Renal cortical epithelial cell (primary cell): ENCODE measurements at places on chromosomes 2 and 18. TPM values are rescaled to one million over a fixed set of nuclear protein-coding genes. Genes with fewer than 3 reads are reported as not detected.

GRCh38 chr2:60549238-60549927 lies 4.1 kb downstream of the BCL11A start:
- no peak for DNase-seq

DNA sequence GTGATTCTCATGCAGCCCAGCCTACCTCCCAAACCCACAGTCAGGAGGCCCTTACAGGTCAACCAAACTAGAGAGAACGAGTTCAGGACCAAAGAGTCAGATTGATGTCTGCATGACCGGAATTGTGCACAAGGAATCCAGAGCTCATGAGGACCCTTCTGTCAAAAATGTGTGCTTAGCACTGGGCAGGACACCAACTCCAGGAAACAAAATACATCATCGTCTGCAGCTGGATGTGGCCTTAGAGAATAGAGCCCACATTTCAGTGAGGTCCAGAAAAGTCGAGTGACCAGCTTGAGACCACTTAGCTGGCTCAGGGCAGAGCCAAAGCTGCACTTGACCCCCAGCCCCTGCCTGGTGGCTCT lies 3.2 kb downstream of the TNS1 start:
- no peak for DNase-seq

DNA sequence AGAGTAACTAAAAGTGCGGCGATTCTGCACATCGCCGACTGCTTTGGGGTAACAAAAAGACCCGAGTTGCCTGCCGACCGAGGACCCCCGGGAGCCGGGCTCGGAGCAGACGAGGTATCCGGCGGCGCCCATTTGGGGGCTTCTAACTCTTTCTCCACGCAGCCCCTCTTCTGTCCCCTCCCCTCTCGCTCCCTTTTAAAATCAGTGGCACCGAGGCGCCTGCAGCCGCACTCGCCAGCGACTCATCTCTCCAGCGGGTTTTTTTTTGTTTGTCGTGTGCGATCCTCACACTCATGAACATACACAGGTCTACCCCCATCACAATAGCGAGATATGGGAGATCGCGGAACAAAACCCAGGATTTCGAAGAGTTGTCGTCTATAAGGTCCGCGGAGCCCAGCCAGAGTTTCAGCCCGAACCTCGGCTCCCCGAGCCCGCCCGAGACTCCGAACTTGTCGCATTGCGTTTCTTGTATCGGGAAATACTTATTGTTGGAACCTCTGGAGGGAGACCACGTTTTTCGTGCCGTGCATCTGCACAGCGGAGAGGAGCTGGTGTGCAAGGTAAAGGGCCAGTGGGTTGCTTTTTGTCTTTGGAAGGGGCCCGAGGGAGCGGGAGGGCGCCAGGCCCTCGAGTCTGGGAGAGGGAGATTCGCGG lies 1.4 kb downstream of the TRIB2 start:
- DNase-seq = no peak

- no peak for DNase-seq
Measured at GRCh38 chr18:54335638-54336173, 22.0 kb downstream of the STARD6 start.

DNA sequence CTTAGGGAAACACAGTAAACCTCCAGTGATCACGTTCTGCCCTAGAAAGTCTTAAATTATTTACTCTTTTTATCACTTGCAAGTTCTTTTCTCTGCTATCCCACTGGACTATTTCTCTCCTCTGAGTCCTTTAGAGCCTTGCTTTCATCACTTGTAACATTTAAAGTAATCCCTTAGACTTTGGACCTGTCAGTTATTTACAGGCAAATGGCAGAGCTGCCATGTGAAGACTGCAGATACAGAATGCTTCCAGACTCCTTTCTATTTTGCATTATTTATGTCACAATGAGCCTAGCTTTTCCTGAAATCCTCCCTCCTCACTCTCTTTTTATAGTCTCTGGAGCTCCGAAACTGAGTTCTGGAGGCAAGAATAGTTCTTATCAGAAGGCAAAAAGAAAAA lies 325.6 kb upstream of the TRIB2 start:
- DNase-seq = no peak

DNA sequence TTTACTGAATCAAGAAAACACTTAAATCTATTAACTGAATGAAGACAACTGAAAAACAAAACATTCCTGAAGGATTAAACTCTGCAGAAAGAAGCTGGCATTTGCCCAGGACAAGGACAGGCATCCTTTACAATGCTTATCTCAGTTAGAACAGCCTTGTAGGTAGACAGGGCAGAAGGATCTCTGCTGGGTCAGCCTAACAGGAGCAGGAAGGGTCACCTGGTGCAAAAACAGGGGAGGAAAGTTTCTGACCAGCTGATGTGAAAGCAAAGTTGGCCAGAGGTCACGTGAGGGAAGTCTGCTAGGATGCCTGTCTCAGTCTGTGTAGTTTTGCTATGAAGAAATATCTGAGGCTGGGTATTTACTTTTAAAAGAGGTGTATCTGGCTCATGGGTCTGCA lies 348.6 kb downstream of the ANAPC1 start:
- peak; percentile 56 for DNase-seq

DNA sequence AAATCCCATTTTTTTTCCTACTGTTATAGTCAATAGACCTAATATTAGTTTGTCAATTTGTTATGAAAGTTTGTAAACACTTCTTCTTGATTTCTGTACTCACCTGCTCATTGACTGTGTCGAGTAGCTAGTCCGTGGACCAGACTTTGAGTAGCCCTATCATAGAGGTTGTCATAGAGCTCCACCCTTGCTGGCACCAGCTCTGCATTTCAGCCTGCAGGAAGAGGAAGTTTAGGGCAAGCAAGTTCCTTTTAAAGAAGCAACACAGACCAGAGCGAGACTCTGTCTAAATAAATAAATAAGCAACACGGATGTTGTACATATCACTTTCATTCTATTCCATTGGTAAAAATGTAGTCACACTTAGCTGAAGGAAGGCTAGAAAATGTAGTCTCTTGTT lies 74.0 kb downstream of the MCFD2 start:
- DNase-seq = no peak

DNA sequence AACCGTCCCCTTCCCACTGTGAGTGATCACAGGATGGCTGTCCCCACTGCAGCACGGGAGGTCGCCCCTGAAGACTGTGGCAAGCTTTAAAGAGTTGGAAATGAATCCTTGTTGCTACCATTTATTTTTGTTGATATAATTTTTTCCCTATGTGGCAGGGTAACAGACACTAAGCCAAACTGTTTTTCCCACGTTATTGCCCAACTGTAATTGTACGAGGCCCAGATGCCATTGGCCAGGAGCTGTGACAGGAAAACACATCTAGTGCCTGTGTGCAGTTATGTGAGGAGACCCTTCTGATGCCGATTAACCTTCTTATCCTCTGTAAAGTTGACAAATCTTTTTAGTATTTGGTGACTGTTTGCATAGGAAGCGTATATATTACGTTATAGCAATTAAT lies 44.2 kb downstream of the MRPS9 start:
- no peak for DNase-seq

DNA sequence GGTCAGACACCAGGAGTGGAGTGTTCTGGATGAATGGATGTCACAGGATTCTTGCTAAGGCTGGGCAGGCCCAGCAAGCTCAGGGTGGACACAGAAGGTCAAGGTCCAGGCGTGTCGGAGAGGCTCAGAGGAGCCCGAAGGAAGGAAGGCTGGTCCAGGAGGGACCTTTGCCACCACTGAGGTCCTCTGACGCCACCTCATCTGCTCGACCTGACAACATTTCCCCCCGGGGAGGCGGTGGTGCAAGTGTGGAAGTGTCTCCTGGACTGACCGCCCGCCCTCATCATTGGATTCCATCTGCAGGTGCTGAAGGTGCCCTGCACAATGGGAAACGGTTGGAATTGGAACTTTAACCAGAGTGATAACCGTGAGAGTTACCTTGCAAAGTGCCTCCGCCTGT lies 124.6 kb downstream of the RTP5 start:
- DNase-seq = no peak

The KRTCAP3 gene
- 0.85 and 3.5 TPM in 2 replicates for total RNA-seq

The AGPS gene
- 81.1 and 95.4 TPM in 2 replicates for total RNA-seq

The CTAGE1 gene
- total RNA-seq = under 0.01 TPM in 1 of 2 replicates, not detected in the other

The PLCL1 gene
- under 0.01 and 1.2 TPM in 2 replicates for total RNA-seq

The UGT1A10 gene
- not detected in 2 replicates for total RNA-seq

The POTEJ gene
- total RNA-seq = not detected in 2 replicates
